ENCODE measurements at places on chromosomes 2 and 18. TPM values are rescaled to one million over a fixed set of nuclear protein-coding genes. Genes with fewer than 3 reads are reported as not detected.

Gene CYRIA
- total RNA-seq, result 0.30 TPM

Gene C2orf78
- total RNA-seq, result not detected

Gene MYL1
- not detected for total RNA-seq

Gene FAP
- not detected for total RNA-seq

Gene SLC66A2
- 20.0 TPM for total RNA-seq

Gene SIGLEC15
- total RNA-seq, result 0.05 TPM

Gene FRZB
- 0.08 TPM for total RNA-seq

Gene DSG4
- total RNA-seq, result not detected

Gene EGR4
- total RNA-seq, result 0.33 TPM

Gene MBD5
- 3.9 TPM for total RNA-seq

Gene HOXD11
- 5.5 TPM for total RNA-seq

Gene CCL20
- total RNA-seq, result 7.8 TPM

Gene ADGRF3
- 0.29 TPM for total RNA-seq

Gene ATP6V1B1
- 3.6 TPM for total RNA-seq

Gene LBX2
- 3.5 TPM for total RNA-seq

Gene ERFE
- 8.1 TPM for total RNA-seq

Gene SERPINB11
- not detected for total RNA-seq

Gene MAP3K19
- not detected for total RNA-seq

Gene ANKRD53
- 0.12 TPM for total RNA-seq

Gene PTRHD1
- 68.1 TPM for total RNA-seq

Gene CTLA4
- not detected for total RNA-seq

Gene MAL
- total RNA-seq, result 0.20 TPM

Gene DCDC2C
- total RNA-seq, result not detected

Gene EVA1A
- total RNA-seq, result 8.2 TPM

Gene G6PC2
- total RNA-seq, result not detected

Gene CDH19
- 0.38 TPM for total RNA-seq

Gene MYOM1
- 0.41 TPM for total RNA-seq

Gene DSC2
- total RNA-seq, result 1.3 TPM

Gene ZNF24
- 10.8 TPM for total RNA-seq

Gene MAB21L4
- total RNA-seq, result 0.22 TPM

Gene ZNF519
- 2.1 TPM for total RNA-seq

Gene IL1RL1
- total RNA-seq, result 1.0 TPM

Gene CTDP1
- total RNA-seq, result 15.7 TPM

Gene CROCC2
- total RNA-seq, result not detected

Gene SLC5A7
- not detected for total RNA-seq

Gene POTEC
- total RNA-seq, result not detected

Gene SERPINB4
- 0.15 TPM for total RNA-seq

Gene CCDC74A
- total RNA-seq, result 15.0 TPM

Gene TBR1
- total RNA-seq, result 0.07 TPM

Gene CDH2
- total RNA-seq, result 60.1 TPM

Gene CNGA3
- not detected for total RNA-seq

Gene AMER3
- total RNA-seq, result not detected

Gene NTSR2
- not detected for total RNA-seq

Gene ABHD1
- 0.93 TPM for total RNA-seq

Gene PIEZO2
- total RNA-seq, result 0.70 TPM

Gene VWC2L
- not detected for total RNA-seq

Gene GPR75
- 2.3 TPM for total RNA-seq

Gene TMEM37
- total RNA-seq, result 1.5 TPM

Gene NPPC
- 0.21 TPM for total RNA-seq

Measured in A549 treated with Hydrocortisone at 1 μM for 4 hours (cell line).